Stimulated activated CD4-positive, alpha-beta T cell treated with anti-CD3 and anti-CD28 coated beads, Interleukin-12 subunit alpha, Interleukin-12 subunit beta, amount 100 ng/mL, for 48 hours (primary cell): ENCODE measurements at places on chromosomes 11 and 22.

DNA sequence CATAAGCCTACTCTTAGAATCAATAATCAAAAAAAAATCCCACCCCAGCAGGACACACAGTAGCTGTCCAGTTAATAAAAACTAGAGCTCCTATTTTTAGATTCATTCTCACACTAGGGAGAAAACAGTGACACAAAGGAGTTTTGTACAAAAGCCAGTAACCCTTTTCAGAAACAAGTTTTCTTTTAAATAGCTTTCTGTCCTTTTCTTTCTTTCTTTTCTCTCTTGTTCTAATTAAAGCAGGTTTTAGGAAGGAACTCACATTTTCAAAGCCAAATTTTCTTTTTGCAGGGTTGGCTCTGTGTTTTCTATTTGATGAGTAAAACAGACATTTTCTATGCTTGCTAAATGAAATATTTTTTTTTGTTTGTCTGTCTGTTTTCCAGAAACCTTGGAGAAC, 1390.7 kb downstream of the FAM181B start:
- DNase-seq = no peak

DNA sequence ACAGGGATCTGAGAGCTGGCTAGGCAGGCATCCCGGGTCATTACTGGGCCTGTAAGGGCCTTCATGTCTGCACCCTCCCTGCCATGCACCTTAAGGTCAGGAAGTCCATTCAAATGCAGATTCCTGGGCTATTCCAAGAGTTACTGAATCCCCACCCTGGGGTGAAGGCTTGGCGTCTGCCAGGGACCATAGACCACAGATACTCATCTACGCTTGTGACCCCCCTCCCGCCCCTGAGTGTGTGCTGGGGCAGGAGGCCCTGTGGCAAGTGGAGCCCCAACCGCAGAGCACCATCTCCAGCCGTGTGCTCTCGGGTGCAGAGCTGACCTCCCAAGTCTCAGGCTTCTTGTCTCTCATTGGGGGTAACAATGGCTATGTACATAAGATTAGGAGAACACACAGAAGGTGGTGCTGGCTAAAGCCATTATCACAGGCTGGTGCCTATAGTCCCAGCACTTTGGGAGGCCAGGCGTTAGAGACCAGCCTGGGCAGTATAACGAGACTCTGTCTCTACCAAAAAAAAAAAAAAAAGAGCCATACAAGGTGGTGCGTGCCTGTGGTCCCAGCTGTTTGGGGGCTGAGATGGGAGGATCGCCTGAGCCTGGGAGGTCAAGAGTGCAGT, 19.1 kb upstream of the KCNQ1OT1 start:
- no peak for DNase-seq

- DNase-seq = peak; percentile 48
Observed at GRCh38 chr11:76626921-76627401, 43.6 kb downstream of the LRRC32 start.

- DNase-seq = no peak
Observed at GRCh38 chr22:44710474-44711240, 8.7 kb downstream of the PRR5 start.

- DNase-seq = no peak
Observed at GRCh38 chr11:100823360-100823759, 136.3 kb downstream of the ARHGAP42 start.

- no peak for DNase-seq
Observed at GRCh38 chr11:132111838-132112237, 741.4 kb downstream of the NTM start.

DNA sequence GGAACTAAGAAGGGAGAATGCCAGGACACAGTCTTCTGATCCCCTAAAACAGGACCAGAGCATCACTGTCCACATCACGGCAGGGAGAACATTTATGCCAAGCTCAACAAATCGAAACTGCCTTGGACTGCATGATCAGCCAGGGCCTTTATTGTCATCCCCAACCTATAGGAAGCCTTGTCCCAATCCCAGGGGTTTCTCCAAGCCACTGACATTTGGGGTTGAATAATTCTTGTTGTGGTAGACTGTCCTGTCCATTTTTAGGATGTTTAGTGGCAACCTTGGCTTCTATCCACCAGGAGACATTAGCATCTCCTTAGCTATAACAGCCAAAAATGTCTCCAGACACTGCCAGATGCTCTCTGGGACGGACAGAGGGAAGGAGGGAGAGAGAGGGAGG, 37.1 kb downstream of the RPL27A start:
- DNase-seq = no peak

GRCh38 chr11:63667995-63668795, 3.0 kb downstream of the ATL3 start:
- DNase-seq = no peak

DNA sequence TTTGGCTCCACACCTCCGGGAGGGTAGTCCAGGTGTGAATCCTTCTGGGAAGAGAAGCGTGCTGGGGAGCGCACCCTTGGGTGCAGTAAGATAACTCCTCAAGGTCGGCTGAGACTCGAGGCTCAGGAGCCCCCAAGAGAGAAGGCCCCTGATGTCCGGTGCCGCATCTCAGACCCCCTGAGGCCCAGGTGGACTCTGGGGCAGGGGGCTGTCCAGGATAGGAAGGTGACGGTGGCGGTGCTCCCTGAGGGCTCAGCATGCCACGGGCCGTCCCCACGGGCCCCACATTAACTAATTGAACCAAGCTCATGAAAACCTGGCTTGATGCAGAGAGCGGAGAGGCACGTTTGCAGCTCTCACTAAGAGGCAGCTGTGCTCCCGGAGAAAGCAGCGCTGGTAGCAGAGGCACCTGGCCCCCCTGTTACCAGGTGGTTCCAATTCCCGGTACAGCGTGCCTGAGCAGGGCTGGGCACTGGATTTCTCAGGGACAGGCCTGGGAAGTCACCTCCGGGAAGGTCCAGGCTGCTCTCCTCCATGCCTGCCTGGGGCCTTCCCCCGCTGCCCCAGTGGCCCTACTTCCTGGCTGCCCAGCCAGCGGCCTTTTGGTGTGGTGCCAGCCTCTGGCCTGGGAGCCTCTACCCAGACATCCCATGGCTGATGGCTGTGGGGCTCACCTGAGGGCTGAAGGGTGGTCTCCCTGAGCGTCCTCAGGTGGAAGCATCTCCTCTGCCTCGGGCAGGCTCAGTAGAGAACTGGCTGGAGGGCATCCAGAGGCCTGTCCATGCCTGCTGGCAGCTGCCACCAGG, 1.1 kb downstream of the KCNQ1 start:
- no peak for DNase-seq

- DNase-seq = no peak
Observed at GRCh38 chr11:45050111-45050510, 96.3 kb upstream of the PRDM11 start.

DNA sequence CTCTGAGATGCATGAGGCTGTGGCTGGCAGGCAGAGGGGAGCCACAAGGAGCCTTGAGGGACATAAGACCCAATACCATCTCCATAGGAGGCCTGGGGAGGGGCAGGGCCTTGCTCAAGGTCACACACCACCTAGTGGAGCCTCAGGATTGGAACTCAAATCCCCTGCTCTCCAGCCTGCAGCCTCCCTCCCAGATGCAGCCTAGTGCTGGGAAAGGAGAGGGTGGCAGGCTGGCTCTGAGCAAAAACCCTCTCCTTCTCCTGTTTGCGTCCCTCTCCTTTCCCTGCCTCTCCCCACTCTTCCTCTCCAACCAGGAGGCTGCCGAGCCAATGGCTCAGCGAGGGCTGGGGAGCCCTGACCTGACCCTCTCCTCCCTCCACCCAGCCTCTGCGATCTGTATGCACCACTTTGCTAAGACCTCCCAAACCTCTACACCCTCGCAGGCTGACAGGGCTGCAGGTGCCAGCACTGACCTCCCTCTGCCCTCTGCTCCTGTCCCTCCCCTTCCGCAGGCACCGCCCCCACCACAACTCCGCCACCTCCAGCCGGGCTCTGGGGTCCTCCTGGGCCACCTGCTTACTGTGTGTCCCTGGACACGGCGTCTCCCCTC, 14.7 kb downstream of the IGLL1 start:
- DNase-seq = no peak
